ENCODE measurements at places on chromosomes 16 and 17.

DNA sequence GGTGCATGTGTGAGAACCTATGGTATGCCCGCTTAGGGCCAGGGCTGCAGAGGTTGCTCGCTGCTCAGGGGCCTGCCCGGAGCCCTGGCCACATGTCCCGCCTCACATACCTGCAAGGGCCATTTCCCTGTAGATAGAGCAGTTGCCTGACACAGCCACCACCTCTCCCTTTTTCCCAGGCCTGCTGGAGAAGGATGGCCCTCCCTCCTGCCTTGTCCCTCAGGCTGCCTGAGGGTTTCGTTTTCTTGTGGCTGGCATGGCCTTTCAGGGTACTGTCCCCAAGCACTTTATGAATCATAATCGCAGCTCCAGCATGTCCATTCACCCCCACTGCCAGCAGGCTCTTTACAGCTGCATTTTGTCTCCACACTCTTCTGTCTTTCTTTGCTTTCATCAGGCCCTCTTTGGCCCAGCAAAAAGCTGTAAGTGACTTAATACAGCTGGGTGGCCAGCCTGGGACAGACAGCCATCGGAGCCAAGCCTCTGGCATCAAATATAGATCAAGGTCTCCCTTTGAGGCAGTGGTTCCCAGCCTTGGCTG is 65.7 kb downstream of the MPRIP start:
- DNase-seq: no peak

DNA sequence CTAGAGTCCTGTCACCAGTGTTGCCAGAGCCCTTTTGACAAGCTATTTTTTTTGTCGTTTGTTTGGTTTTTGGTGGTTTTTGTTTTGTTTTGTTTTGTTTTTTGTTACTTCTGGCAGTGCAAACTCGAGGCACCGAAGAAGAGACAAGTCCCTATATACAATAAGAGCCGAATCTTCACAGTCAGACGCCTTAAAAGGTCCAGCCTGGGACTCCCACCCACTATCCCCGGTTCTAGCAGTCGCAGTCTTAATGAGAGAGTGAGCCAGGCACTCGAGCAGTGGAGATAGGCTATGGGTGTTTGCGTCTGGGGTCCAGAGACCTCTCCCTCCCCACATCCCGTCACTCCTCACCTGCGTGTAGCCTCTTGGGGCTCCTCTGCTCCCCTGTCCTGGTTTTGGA is 1.9 kb downstream of the OR1F1 start:
- no peak for DNase-seq

GRCh38 chr17:18235743-18236256 is 10.4 kb downstream of the LLGL1 start:
- no peak for DNase-seq

DNA sequence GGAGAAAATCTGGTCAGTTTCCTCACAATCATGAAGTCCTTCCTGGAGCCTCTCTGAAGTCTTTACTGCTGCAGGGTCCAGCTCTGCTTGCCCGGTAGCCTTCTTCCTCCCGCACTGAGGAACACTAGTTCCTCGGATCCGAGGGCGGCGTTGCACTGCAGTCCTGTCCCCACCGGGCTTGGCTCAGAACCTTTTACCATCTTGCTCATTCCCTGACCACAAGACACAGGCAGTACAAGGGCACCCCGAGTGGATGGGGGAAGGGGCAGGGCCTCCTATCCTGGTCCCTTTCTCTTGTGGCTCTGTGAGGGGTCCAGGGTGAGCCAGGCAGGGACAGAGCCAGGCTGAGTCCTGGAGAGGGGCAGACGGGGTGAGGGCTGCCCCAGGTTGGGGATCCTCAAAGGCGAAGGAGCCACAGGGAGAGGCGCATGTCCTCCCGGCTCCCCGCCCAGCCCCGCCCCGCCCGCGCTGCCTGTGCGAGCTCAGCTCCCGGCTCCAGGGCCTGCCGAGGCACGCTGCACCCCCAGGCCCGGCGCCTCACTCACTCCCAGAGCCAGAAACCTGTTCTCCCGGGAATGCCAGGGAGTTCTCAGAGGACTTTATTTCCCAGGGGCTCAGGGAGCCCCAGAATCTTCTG is 1.5 kb downstream of the FOXN1 start:
- no peak for DNase-seq

DNA sequence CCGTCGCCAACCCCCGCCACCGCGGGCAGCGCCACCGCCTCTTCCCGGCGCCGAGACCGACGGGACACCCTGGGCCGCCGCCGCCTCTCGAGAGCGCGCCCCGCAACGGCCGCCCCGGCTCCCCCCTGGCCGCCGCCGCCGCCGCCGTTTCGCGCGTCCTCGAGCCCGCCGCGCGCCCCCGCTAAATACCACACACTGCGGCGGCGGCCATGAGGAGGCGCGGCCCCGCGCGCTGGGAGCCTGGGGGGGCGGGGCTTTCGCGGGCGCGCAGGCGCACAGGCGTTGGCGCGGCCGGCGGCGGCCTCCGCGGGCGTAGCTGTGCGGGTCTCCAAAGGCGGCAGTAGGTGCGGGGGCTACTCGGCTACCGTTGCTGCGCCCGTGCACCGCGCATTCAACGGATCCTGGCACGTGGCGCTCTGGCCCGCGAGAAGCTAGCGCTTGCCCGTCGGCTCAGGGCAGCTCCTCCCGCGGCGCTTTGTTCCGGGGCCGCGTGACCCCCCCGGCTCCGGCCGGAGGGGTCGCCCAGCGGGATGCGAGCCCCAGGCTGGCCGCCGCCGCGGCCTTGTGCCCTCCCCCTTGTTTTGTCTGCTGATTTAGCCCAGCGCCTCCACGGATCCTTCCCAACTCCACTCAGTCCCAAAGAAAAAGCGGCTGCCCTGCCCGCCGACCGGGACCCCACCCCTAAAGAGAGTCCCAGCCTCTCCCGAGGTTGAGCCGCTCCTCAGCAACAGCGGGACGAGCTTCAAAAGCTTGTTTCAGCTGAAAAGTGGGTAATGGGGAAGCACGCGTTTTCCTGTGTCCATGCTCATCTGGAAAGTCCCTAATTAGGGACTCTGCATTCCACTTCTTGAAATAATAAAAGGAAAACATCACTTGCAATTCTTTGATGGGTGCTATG is at the start of gene SIAH1:
Gene SIAH1 (minus strand): TSS at position 161 of the 898 bp plus-strand sequence. CDS start 22,985 bp downstream, outside the sequence.
- DNase-seq: no peak

DNA sequence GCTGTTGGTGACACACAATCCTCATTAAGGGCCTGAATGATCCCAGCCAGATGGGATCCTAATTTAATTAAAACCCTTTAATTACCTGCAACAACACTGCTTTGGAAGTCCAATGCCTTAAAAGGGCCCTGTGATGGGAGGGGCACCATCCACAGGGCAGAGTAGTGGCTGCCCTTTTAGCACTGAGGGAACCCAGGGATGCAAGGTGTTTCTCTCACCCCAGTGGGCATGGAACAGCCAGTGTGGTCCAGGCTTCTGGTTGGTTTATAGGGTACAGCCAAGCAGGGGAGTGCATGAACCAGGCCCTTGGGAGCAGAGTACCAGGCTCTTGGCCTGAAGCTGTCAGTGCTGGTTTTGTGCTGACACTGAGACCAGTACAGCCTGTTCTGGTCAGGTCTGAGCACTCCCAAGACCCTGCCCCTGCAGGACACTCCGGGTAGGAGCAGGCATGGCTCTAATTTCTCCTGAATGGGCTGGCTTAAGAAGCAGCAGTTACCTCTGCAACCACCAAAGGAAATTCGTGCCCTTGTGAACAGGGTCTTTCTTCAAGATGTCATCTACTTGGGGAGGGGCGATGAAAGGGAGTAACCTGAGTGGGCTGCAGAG is 9.9 kb downstream of the NXPH3 start:
- no peak for DNase-seq

DNA sequence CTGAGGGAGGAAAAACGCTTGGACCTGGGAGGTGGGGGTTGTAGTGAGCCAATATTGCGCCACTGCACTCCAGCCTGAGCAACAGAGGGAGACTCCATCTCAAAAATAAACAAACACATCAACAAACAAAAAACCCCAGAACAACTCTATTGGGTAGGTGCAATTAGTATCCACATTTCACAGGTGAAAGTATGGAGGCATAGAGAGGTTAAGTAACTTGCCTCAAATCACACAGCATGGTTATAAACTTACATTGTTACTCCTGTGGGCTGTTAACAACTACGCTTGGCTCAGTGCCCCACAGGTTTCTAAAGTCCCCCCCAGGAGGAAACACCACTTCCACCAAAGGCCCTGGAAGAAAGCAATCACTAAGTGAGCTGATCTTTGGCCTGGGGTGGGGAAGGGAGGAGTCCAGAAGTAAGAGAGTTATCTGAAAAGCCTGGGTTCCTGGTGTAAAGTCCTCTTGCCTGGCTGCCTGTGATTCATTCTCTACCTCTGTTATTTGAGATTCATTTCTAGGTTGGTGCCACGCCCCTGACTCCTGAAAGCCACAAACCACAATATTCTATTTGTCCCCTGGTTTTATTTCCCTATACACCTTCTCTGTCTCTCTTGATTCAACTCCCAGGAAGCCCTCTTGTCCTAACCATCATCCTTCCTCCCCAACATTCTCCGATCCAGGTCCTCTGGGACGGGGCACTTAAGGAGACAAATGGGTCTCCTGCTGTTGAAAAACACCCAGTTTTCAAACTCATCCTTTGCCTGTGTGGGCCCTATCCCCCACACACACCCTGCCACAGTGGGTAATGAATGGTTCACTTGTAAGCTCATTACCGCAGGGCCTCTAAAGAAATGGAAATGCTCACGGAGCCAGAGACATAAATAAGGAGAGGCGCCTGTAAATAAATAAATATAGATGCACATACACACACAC is 195.4 kb downstream of the XYLT1 start:
- DNase-seq: no peak

- DNase-seq: no peak
Measured at GRCh38 chr17:82863383-82863940, 23.6 kb upstream of the ZNF750 start.

DNA sequence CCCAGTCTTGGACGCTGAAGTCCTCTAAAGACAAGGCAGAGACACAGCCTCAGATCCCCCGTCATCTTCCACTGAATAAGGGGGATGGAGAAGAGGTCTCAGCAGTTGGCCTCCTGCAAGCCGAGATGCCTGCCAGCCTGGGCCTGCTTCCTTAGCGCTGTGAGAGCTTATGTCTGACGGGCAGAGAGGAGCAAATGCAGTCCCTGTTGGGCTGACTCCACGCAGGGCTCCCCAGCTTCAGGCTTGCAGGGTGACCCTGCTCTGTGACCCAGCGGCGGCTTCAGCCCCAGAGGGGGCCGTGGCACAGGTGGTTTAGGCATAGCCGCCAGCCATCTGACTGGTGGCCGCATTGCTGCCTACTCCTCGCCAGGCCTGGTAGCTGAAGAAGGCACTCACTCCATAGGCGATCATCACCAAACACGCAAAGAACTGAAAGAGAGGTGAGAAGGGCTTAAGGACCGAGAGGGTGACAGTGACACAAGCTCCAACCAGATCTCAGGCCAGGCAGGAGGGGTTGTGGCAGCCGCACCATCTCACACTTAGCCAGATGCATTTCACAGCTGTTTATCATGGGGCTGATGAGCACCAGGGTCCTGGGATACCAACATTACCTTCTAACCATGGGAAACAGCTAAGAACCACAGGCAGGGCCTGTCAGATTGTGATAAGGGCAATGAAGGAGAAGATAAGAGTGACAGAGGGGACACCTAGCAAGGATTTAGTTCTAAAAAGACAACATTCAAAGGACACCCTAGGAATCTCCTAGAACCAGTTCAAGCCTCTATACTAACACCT is 11.7 kb downstream of the ARL2BP start:
- no peak for DNase-seq

DNA sequence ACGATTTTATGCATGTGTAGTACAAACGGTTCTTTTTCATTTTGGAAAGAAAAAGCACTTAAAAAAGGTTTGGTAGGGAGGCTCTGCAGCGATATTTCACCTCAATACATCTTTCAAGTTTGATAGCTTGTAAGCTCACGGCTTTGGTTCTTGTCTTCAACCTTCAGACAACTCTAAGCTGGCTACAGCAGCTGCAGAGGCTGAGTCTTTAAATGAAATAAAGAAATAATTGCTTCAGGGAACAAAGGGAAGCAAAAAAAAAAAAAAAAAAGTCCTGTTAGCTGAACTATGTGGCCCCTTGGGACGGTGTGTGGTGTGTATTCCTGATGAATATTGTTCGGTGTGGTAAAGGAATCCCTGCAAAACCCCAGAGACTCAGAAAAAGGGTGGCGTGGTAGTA is 265.1 kb downstream of the NTN1 start:
- no peak for DNase-seq

- DNase-seq: no peak
Measured at GRCh38 chr16:54006693-54007092, 279.9 kb downstream of the IRX3 start.

GRCh38 chr17:62880120-62880519 is 72.0 kb upstream of the MARCHF10 start:
- DNase-seq: no peak
